Umbilical cord (tissue), 2 donors: ENCODE measurements at places on chromosomes 16 and 17. TPM values are rescaled to one million over a fixed set of nuclear protein-coding genes. Genes with fewer than 3 reads are reported as not detected.

- no peak for DNase-seq
These were observed 7.0 kb downstream of the KRT20 start for GRCh38 chr17:40878044-40878443.

DNA sequence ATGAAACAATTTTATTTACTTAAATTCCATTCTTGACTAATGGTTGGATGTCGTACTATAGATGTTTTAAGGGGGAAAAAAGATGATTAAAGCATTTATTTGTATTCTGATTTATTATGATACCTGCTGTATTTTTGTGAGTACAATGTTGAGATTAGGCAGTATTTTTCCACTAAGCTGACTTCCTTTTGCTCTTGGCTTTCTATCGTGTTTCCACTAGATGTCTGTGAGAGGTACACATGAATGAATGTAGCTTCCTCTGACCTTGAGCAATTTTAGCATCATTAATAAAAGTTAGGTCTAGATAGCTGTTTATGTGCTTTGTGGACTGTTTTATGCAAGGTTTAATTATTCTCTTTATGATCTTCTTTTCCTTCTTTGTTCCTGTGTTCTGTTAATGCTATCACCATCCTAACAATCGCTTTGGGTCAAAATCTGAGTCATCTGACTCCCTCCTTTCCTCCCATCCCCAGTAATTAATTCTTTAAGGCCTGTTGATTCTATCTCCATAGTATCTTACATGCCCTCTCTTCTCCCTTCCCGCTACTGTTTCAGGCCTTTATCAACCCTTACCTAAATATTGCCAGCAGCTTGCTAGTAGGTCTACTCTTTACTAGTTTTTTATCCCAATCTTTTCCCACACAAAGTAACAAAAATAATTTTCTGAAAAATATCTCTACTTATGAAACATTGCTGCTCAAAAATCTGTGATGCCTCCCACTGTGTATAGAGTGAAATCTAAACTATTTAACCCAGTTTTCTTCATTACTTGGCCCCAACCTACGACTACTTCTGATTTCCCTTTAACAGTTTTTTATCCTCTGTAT, 76.0 kb downstream of the VMP1 start:
- no peak for DNase-seq

DNA sequence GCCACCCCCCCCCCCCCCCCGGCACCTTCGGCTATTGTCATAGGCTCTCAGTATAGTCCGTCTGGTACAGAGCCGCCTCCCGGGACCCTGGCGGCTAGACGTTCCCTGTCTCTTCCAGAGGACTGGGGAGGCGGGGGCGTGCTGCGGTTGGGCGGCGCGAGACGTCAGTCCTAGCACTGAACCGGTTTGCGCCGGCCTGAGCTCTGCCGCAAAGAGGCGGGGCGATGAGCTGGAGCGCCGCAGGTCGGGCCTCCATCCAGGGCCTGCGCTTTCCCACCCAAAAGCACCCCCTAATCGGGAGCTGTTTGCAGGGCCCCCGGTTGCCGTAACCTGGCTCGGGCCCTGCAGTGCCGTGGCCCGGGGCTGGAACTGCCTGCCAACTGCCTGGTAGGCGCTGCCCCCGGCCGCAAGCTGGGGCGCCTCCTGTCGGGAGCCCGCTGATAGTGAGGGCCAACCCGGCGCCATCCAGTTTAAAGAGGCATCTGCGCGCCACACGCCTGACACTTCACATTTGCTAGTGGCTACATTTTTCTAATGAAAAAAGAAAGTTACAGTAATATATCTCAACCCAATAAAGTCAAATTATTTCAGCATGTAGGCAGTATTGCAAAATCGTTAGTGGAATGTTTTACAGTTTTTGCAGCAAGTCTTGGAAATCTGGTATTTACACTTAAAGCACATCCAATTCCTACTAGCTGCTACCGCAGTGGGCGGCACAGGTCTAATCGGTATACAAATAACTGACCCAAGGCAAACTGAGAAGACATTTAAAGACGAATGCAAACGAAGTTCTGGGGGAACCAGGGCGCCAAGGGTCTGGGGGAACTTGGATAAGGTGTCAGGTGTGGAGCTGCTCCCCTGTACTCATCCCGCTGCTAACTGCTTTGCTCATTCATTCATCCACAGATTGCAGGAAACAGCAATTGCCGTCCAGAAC, 753 bp upstream of the USP22 start:
- peak; percentile 99 for DNase-seq

DNA sequence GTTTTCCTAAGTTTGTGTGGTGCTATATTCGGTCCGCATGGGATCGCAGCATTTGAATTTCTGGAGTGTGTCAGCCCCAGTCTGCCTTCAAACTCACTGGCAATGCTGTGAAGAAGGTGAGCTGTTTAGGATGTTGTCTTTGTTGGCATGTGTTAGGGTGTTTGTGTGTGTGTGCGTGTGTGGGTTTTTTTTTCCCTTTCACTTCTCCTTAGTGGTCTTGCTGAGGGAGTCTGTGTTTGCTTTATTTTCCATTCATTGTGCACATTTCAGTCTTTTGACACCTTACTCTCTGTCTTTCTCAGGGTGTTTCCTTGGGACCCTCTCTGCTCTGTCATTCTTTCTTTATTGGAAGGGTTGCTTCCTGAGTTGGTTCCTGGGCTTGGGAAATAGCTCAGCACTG, 27.7 kb upstream of the RBFOX1 start:
- DNase-seq = no peak

DNA sequence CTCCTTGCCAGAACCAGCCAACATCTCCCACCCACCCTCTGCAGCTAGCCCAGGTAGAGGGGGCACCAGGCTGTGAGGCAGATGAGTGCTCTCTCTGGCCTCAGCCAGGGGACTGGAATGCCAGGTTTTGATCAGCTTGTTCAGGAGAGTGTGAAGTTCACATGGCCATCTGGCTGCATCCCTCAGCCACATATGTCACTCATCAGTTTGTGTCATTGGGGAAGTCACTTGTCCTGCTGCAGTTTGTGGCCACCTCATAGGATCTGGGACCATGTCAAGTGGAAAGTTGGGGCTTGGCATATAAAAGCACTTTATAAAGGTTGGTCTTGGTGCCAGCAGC, 147.6 kb downstream of the SOCS1 start:
- DNase-seq = no peak

DNA sequence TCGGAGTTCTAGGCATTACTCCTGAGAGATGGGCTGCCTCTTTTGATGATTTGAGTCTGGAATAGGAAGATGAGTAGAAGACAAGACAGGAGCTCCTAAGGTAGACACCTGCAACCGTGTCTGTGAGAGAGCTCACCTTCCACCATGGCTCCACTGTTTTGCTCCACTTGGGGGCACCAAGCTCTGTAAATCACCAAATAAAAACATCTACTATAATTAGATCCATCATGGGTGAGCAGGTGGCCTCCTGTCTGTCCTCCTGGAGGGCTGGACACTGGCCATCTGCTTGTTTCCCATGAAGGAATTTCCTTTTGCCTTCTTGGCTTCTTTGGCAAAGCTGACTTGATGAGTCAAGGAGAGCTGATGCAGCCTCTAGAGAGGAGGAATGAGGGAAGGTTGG, 179.0 kb downstream of the HAPSTR1 start:
- DNase-seq = no peak

CD7 gene
- total RNA-seq = 2.9 TPM
